ENCODE measurements at places on chromosomes 7 and 10. TPM values are rescaled to one million over a fixed set of nuclear protein-coding genes. Genes with fewer than 3 reads are reported as not detected.

DMBT1 gene
- total RNA-seq, result under 0.01 TPM

MSMB gene
- not detected for total RNA-seq

BTBD16 gene
- not detected for total RNA-seq

TMEM140 gene
- total RNA-seq, result 0.49 TPM

NFE2L3 gene
- total RNA-seq, result 13.3 TPM

FAM13C gene
- 15.2 TPM for total RNA-seq

SLC16A9 gene
- total RNA-seq, result 9.8 TPM

ZNF467 gene
- total RNA-seq, result 1.2 TPM

SYCE1 gene
- 0.74 TPM for total RNA-seq

UNC5B gene
- total RNA-seq, result 4.2 TPM
